Brain pericyte (primary cell): ENCODE measurements at places on chromosomes 5 and 9.

GRCh38 chr9:113957821-113958341, 81.8 kb downstream of the ZNF618 start:
- no peak for DNase-seq

- no peak for DNase-seq
Observed at GRCh38 chr5:3886524-3887451, 291.2 kb downstream of the IRX1 start.

DNA sequence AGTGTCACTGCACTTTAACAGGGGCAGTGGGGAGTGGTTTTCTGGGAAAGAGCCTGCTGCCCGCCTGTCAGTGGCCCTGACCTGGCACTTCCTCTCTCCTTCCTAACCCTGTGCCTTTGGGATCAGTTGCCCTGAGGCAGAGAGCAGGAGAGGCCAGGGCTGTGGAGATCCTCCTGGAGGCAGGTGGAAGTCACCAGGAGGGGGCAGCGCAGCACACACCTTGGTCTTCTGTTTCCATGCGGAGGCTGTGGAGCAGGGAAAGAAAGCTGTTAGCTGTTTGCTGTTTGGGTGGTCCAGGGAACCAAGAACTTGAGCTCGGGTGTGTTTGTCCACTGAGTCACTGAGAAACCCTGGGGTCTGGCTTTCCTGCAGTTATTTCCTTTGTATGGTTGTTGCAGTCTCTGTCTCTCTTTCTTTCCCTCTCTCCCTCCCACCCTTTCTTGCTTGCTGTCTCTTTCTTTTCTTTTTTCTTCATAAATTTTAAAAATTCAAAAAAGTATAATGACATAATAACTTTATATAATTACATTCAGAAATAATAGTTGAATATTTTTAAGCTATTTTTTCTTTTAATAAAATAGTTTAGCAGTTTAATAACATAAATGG, 28.1 kb downstream of the NTRK2 start:
- DNase-seq, result peak; percentile 20

GRCh38 chr5:180976518-180976917, 12.1 kb upstream of the BTNL3 start:
- no peak for DNase-seq

DNA sequence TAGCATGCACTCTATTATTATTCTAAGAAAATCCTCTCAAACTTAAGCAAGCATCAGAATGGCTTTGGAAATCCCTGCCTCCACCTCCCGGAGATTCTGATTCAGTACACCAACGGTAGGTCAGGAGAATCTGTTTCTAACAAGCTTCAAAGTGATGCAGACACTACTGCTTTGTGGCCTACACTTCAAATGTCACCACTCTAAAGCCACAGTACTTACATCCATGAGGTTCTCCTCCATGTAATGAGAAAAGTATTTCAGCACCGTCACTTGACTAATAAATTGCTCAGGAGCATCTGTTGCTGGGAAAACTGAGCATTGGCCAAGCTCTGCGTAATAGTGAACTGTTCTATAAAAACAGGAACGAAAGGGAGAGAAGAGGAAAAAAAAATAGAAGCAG, 4.8 kb downstream of the PLK2 start:
- no peak for DNase-seq

GRCh38 chr5:43104057-43104456, 16.7 kb upstream of the ZNF131 start:
- DNase-seq, result no peak

- DNase-seq, result no peak
Observed at GRCh38 chr5:54946306-54946819, 39.0 kb downstream of the ESM1 start.

DNA sequence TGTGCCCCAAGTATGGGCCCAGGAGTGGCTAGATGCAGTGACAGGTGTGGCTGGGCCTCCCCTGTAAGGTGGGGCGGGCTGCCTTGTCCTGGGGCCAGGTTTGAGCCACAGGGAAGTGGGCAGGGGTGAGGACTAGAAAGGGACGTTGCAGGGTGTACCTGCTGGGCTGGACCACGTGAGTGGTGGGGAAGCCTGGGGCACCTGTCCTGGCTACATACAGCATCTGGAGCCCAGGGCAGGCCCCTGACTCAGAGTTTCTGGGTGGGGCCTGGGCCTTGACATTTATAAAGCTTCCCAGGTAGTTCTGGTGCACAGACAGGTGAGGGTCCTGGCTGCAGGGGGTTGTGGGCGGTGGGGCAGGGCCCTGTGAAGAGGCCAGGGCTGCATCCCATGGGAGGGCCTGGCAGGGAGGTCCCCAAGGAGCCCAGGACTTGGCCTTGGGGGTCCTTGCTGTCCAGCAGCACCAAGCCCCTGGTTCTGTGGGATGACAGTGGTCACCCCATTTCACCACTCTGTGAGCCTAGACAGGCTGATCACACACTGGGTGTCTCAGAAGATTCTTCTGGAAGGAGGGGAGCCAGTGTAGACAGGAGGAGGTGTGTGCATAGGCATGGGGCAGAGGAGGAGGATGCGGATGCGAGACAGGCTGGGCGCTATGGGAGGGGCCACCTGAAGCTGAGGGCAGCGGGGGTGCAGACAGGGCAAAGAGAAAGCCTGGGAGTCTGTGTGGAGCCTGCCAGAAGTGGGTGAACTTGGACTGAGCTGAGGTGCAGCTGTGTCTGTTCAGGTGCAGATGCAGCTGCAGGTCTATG, 94.0 kb downstream of the PHF2 start:
- DNase-seq, result no peak

GRCh38 chr5:119037496-119038215, 33.2 kb upstream of the DMXL1 start:
- no peak for DNase-seq

GRCh38 chr5:167993771-167994170, 297.7 kb upstream of the WWC1 start:
- no peak for DNase-seq

DNA sequence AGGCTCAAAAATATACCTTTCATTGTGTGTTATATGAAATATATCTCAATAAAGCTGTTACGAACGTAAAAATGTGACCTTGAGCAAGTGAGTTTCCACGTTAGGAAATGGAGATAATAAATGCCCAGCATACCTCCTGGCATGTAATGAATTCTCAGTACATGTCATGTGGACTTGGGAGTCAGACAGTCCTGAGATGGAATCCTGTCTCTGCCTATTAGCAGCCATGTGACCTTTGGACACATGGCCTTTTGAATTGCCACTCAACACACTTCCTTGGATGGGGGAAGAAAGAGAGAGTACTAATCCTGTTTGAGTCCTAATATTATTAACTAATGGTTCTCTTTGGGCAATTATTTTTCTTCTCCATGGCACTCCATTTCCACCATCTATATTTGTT, 25.7 kb downstream of the TRIM32 start:
- DNase-seq, result no peak

DNA sequence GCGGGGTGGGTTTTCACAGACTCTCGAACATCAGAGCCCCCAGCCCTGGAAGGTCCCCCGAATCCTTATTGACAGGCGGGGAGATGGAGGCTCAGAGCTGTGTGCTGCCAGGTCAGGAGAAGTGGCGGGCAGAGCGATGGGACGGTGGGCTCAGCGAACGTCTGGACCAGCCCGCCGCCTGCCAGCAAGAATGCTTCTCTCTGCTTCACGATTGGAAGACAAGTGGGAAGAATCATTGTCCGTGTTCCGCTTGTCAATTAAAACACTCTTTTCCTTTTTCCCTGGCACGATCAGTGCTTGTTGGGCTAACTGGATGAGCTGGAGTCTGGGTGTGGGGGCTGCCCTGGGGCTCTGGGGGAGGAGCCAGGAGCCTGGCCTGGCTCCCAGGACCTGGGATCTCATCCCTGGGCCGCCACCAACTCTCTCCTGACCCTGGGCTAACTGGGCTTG, 1.6 kb downstream of the COL5A1 start:
- DNase-seq, result no peak

DNA sequence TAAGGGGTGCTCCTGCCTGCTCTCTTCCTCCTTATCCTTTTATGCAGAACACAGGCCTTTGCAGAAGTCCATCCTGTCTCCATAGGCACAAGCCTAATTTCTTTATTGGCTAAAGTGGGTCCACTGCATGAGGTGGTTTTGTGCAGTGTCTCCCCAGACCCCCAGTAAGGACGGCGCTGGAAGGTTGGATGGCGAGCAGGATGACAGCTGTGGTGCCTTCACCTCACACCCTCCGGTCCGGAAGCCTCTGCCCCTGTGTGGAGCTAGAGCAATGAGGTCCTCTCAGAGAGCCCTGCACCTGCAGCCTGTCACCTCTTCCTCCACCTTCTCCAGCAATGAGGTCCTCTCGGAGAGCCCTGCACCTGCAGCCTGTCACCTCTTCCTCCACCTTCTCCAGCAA, 393.7 kb upstream of the IRX1 start:
- DNase-seq, result no peak

DNA sequence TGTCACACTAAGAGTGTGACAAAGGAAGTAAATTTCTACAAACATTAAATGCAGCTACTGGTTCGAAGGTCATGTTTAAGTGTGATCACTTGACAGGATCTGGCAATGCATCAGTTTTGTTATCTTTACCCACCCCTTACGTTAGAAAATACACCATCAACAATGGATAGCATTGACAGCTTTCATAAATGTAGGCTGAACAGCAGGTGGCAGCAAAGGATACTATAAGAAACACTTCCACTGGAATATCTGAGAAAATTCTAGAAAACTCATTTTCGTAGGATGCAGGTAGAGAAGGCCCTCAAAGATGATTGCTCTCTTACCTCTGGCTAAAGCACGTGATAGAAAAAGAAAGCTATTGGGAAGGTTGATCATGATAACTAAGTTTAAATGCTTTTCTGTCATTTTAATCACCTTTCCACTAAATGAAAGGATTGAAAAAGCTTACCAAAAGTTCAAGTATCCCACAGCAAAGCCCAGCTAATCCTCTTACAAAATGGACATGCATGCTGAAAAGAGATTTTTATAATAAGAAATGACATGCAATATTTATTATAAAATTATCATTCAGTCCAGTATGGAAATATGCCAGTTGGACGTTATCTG, 292.5 kb downstream of the PARP8 start:
- no peak for DNase-seq

- no peak for DNase-seq
Observed at GRCh38 chr5:121175986-121176385, 675.7 kb upstream of the FTMT start.

DNA sequence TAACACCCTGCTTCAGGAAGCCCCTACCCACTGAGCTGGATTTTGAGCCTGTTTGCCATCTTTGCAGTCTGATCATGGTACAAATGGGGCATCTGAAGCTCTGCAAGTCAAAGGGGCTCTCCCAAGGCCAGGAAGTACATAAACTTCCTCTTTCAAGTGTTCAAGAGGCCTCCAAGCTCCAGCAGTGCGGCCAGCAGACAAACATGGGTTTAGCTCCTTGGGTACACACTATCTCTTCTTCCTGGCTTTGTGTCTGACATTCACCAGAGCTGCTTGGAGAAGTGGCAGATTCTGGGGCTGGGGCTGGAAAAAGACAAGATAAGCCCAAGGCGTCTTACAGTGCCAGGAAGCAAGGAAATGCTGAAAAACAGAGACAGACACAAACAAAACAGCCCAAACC, 34.1 kb downstream of the LAMC3 start:
- no peak for DNase-seq

GRCh38 chr5:4078544-4078943, 482.9 kb downstream of the IRX1 start:
- no peak for DNase-seq

- no peak for DNase-seq
Observed at GRCh38 chr5:132775476-132775961, 1.5 kb downstream of the SEPTIN8 start.

DNA sequence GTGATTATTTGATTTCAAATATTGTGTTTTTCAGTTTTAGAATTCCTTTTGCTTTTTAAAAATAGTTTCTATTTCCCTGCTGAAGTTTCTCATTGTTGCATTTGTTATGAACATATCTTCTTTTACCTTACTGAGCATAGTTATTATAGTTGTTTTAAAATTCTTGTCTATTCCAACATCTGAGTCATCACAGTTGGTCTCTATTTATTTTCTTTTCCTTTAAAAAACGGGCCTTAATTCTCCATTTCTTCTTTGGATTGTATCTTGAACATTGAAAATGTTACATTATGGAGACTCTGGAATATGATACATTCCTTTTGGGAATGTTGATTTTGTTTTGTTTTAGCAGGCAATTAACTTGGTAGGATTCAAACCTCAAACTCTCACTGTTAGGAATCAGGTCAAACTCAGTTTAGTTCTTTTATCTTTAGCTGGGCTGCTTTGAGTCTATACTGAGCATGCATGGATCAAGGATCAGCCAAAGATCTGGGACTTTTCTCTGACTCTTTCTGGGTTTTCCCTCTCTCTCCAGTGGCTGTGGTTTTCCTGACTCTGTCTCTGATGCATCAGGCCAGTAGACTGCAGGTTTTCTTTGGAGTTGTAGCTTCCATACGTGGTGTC, 70.3 kb downstream of the TEK start:
- no peak for DNase-seq

GRCh38 chr5:145689235-145689634, 145.9 kb downstream of the PRELID2 start:
- no peak for DNase-seq

- no peak for DNase-seq
Observed at GRCh38 chr5:173310861-173311785, 17.1 kb downstream of the STC2 start.

DNA sequence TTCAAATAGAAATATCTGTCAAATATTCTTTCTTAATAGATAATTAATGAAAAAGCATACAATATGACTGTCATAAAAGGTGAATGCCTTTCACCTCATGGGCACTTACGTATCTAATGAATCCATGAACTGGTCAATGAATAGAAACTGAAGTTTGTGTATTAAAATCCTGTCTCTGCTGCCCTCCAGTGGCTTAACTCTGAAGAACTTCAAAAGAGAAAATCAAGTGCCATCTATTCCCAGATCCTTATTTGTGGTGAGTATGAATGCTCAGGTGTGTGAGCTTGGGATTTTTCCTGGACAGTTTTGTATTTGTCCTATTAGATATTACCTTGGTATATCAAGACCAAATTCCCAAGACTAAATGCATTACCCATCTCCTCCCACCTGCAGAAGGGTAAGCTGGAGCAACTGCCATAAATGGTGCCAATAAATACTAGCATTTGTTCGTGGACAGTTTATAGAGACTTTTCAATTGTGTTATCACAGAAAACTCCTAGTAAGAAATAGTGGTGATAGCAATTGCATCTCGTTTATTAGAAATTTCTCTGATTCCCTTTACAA, 44.0 kb upstream of the SVEP1 start:
- no peak for DNase-seq

GRCh38 chr5:158431369-158432029, 572.6 kb upstream of the CLINT1 start:
- DNase-seq, result no peak

DNA sequence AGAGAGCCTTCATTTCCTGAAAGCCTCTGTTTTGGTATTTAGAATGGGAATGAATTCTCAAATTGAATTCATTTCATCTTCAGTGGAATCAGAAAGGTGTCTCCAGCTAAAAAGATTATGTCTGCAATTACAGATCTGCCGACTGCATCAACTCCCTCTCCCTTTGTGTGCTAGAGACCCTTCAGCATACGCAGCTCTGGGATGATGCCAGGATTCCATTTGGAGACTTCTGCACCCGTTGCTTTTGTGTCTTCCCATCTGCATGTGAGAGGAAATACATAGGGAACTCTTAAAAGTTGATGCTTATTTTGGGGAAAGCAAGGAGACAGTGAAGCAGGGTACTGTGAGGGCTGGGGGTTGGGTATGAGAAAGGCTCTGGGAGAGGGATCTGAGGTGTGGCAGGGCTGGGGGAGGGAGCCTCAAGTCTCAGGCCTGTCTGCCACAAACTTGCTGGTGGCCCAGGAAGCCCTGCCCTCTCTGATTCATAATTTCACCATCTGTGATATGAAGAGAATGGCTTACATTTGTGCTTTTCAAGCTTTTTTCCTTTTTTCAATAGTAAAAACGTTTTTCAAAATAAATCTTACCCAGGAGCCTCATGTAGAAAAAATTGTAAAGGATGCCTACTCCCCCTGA, 89.7 kb upstream of the SAP30L start:
- no peak for DNase-seq

GRCh38 chr9:112059145-112059965, 115.7 kb downstream of the SUSD1 start:
- DNase-seq, result no peak
